ENCODE measurements at places on chromosomes 11 and 22. TPM values are rescaled to one million over a fixed set of nuclear protein-coding genes. Genes with fewer than 3 reads are reported as not detected.

- DNase-seq, result no peak
These were observed 121.6 kb downstream of the PAX6 start for GRCh38 chr11:31689559-31689958.

RFPL2 gene
- not detected for total RNA-seq

- DNase-seq, result no peak
These were observed 76.1 kb upstream of the RTL6 start for GRCh38 chr22:44574057-44574639.

GRCh38 chr11:46342239-46342638, 5.0 kb upstream of the DGKZ start:
- peak; percentile 49 for DNase-seq

ANO5 gene
- total RNA-seq, result 4.0 TPM

GRCh38 chr11:79485694-79486093, 44.9 kb upstream of the TENM4 start:
- DNase-seq, result no peak

MS4A6E gene
- not detected for total RNA-seq

DNA sequence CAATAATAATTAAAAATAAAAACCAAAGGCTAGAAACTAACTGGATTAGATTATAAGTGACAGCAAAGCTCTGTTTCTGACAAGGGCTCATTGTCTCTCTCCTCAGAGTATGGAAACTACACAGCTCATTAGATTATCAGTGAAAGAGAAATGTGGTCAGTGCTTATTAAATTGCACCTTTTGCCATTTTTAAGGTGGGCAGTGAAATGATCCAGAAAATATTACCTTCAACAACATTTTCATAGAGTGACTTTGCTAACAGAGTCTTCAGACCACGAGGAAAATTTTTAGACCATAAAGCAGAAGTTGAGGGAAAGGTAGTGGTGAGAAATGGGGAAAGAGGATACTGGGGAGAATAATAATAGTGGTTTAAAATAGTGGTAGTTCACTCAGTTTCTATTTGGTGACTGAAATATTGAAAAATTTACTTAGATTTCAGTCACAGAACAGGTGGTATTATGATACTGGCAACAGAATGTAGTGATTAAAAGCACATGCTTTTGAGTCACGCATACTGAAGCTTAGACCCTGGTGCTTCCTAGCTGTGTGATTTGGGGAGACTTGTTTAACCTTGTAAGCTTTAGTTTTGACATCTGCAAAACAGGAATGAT, 684.0 kb upstream of the CCDC90B start:
- DNase-seq, result no peak

OPCML gene
- total RNA-seq, result not detected

Data from upper lobe of left lung (tissue), 6 donors.